Pancreas (tissue), 10 donors: ENCODE measurements at places on chromosomes 7 and 10. TPM values are rescaled to one million over a fixed set of nuclear protein-coding genes. Genes with fewer than 3 reads are reported as not detected.

The JAKMIP3 gene
- total RNA-seq: 0.34 TPM

The DEPP1 gene
- total RNA-seq: 164 TPM

The NKX6-2 gene
- not detected for total RNA-seq

The SPDYE11 gene
- total RNA-seq: not detected

DNA sequence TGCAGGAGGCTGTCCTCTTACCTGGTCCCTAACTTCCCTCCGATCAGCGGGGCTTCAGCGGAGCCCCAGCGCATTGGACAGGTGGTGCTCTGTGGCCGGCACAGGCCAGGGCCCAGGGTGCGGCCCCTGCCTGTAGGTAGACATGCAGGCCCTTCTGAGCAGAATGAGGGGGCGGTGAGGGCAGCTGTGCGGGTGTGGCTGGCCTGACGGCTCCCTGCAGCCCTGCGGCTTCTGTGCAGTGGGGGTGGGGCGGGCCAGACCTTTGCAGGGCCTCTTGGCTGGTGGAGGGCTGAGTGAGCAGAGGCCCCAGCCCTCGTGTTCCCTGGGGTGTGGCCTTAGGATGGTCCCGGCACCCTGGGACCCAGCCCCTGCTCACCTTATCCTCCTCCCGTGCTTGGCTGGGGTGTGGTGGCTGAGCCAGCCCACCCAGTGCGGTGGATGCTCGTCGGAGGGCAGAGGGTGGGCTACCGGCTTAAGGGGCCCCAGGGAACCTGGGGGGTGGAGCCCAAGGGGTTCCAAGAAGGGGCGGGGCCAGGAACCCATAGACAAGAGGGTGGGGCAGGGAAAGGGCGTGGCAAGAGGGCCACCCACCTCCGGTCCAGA is 175.2 kb upstream of the TNRC18 start:
- no peak overlapping the region for H3K4me3 ChIP-seq
- H3K27ac ChIP-seq: no peak overlapping the region
- H3K4me1 ChIP-seq: peaks cover 7% of the 10 kb centered on the region
- H3K27me3 ChIP-seq: peaks cover 5% of the 10 kb centered on the region
- DNase-seq: no peak

DNA sequence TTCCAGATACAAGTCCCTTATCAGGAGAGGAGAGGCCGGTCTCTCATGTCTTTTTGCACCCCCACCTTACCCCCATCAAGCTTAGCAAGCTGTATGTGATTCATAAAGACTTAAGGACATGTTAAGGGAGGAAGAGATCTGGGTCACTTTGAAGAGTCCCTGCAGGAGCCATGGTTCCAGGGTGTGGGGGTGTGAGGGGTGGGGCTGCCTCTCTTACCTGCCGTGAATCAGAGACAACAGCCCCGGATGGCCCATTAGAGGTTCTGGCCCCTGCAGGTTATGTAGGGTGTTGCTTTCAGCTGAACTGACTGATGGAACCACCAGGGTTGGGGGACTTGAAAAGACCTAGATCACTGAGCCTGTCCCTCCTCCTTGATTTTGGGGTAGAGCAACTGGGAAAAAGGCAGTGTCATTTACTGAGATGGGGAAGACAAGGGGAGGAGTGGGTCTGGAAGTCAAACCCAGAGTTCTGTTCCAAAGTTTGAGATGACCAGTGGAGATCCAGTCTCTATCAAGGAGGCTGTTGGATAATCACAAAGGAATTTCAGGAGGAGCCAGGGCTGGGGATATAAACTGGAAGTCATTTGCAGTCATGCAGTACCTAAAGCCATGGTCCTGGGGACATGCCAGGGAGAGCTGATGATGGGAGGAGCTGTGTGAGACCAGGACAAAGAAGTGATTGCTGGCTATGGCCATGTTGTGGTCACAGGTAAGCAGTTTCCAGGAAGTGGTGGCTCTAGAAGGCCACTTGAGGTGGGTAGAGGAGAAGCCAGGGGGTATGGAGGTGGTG is 23.1 kb downstream of the ADAMTS14 start:
- H3K27ac ChIP-seq: no peak overlapping the region
- H3K27me3 ChIP-seq: no peaks in the 10 kb centered on the region
- H3K36me3 ChIP-seq: no peaks in the 10 kb centered on the region
- no peaks in the 10 kb centered on the region for H3K4me1 ChIP-seq

DNA sequence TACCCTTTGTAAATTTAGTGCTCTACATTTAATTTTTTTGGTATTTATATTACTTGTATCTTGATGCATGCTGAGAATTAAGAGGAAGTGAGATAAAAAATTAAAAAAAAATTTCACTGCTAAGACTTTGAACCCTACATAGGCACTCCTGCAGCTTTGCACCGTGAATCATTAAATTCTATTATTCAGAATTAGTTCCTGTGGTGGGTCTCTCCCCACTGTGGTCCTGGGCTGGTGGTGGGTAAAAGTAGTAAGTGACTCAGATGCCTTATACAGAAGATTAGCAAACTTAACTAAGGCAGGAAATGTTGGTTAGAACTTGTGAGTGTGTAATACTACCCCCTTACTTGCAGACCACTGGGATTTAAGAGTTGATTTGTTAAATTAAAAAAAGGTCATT is 72.6 kb downstream of the AP3M1 start:
- H3K36me3 ChIP-seq: peaks cover 11% of the 10 kb centered on the region

- no peaks in the 10 kb centered on the region for H3K27me3 ChIP-seq
- no peak for DNase-seq
- H3K36me3 ChIP-seq: no peaks in the 10 kb centered on the region
- no peaks in the 10 kb centered on the region for H3K4me1 ChIP-seq
These were observed 4.3 kb upstream of the YKT6 start for GRCh38 chr7:44196450-44196872.

- H3K36me3 ChIP-seq: no peaks in the 10 kb centered on the region
- no peak overlapping the region for H3K4me3 ChIP-seq
- no peak for DNase-seq
- no peak overlapping the region for H3K27ac ChIP-seq
These were observed 42.7 kb downstream of the PLAU start for GRCh38 chr10:73953665-73954064.

- H3K27ac ChIP-seq: no peak overlapping the region
- peaks cover 53% of the 10 kb centered on the region for H3K4me1 ChIP-seq
- no peaks in the 10 kb centered on the region for H3K36me3 ChIP-seq
- H3K27me3 ChIP-seq: no peaks in the 10 kb centered on the region
- no peak for DNase-seq
These were observed 139.9 kb downstream of the TNS3 start for GRCh38 chr7:47441796-47442604.
